ENCODE measurements at places on chromosomes 5 and 9.
A peak's percentile ranks its signal among the peaks of the same experiment; 100 is the strongest.

GRCh38 chr5:82419559-82420332 lies 141.6 kb upstream of the RPS23 start:
- DNase-seq: no peak

DNA sequence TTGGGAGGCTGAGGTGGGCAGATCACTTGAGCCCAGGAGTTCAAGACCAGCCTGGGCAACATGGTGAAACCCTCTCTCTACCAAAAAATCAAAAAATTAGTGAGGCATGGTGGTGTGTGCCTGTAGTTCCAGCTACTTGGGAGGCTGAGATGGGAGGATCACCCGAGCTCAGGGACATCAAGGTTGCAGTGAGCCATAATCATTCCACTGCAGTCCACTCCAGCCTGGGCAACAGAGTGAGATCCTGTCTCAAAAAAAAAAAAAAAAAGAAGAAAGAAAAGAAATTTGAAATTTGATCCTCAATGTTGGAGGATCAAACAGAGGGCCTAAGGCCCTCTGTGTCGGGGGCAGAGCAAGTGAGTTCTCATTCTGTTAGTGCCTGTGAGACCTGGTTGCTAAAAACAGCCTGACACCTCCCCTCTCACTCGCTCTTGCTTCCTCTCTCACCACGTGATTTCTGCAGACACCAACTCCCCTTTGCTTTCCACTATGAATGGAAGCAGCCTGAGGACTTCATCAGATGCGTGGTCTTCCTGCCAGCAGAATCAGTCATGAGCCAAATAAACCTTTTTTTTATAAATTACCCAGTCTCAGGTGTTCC lies 8.4 kb upstream of the GOLPH3 start:
- no peak for DNase-seq

DNA sequence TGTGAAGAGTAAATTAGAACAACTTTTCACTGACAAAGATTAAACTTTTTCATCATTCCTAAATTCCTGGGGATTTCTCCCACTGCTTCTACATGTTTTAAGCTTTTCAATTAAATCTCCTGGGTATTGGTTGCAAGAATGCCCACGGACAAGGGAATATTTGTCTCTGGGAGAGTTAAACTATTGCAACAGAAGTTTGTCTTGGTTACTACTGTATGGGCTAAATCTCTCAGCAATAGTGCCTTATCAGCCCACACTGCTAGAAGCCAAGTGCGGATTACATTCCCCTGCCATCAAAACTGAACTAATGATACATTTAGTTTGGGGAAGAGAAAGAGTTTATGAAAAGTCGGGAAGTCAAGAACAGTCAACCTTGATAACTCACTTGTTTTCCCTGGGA lies 528.2 kb upstream of the C9orf72 start:
- DNase-seq: no peak

- no peak for DNase-seq
Observed at GRCh38 chr5:143208781-143209510, 194.5 kb downstream of the NR3C1 start.

DNA sequence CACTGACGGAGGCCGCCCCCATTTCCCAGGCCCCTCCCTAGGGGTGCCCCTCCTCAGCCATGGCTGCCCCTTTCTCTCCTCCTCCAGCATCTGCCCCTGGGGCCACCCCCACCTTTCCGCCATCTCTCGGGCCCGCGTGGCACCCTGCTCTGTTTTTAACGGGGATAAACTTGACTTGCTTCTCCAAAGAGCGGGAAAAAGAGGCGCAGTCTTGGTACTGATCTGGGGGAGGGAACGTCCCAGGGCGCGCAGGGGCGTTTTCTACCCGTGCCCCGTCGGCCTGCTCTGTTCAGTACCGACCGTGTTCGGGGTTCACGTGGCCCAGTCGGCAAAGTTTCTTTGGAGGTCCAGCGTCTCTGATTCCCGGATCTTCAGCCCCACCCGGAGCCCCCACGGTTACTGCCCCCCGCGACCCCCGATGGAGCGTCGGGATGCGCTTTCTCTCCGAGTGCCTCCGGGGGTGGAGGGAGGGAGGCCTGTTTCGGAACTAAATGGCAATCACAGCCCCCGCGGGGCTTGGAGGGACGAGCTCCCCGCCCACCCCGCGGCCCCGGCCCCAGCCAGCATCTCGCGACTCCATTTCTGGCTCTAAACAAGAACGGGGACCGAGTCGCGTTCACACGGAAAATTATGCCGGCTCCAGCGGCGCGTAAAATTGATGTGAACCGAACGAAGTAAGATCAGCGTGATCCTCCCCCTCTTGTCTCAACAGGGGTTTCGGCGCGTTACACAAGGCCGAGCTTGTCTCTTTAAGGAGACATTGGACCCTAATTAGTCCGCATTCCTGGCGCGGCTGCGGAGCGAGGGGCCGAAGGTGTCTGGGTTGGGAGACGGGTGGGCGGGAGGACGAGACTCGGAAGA lies 1.1 kb upstream of the TLE4 start:
- DNase-seq: peak; percentile 55

- no peak for DNase-seq
Observed at GRCh38 chr5:84589926-84590325, 205.2 kb upstream of the EDIL3 start.

- DNase-seq: no peak
Observed at GRCh38 chr9:116450378-116451139, 236.5 kb upstream of the TRIM32 start.

GRCh38 chr5:146051678-146052077 lies 53.7 kb downstream of the PLAC8L1 start:
- no peak for DNase-seq

- no peak for DNase-seq
Observed at GRCh38 chr5:78716206-78716605, 67.6 kb upstream of the LHFPL2 start.

DNA sequence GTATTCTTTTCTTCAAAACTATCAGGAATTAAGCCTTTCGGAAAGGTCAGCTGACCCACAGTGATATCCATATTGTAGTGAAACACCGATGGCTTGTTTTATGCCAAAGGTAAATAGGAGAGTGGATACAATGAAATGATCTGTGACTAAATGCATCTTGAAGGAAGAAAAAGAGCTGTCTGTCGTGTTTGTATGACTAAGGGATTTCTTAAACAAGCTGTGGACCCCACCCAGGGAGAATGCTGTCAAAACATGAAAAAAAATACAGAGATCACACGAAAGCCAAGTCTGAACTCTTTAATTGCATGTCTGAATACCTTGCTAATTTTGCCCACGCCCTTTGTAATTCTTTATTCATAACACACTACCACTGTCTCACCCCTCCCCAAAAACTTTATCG lies 286.4 kb upstream of the WWC1 start:
- DNase-seq: no peak

DNA sequence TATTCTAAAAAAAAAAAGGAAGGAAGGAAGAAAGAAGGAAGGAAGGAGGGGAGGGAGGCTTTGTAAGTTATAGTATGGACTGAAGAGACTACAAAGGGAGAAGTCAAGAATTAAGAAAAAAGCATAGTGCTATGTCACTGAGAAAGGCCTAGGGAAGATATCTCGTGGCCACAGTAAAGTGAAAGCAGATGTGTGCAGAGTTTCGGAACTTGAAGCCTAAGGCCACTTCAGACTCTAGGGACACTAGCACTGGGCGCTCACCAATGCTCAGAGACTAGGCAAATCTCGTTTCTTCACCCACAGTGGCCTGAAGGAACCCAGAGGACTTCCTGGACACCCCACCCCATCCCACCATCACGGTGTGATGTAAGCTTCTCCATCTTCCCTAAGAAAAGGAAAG lies 181.4 kb upstream of the TRPM3 start:
- DNase-seq: no peak

DNA sequence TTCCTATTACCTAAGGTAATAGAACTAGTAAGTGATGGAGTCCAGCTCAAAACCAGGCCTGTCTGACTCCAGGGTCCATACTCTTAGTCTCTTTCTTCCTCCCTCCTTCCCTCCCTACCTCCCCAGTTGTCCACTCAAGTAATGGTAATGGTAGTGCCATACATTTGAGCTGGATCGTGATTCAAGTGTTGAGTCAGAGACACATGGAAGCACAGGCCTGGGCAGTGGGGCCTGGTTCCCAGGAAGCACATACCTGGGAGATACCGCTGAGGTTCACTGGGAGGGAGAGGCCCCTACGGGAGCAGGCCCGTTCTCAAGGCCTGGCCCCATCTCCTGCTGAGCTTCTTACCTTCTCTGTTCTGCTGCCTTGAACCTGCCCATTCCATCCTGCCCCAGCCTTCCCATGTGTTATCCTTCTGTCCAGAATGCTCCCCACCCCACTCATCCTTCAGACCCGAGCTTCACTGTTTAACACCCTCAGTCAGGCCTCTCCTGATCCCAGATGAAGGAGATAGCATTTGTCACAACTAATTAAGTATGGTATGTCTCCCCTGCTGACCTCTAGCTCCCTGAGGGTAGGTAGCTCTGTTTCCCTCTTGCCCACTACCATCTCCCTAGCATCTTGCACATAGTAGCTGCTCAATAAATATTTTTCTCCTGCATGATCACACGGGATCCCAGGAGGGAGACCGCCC lies 13.8 kb downstream of the URM1 start:
- DNase-seq: no peak

DNA sequence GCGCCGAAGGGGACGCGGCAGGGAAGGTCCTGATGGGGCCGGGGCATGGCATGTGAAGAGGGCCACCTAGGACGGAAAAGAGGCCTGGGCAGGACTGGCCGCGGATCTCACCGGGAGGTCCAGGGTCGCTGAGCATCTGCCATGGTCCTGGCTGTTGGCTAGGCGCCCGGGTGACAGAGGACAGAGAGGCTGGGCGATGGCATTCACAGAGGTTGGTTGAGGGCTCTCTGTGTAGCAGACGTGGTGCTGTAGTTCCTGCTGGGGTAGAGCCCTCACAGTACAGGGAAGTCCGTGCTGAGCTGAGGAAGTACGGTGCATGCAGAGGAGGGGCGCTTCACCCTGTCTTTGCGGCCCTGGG lies 427 bp downstream of the PCYOX1L start:
- peak; percentile 34 for DNase-seq

DNA sequence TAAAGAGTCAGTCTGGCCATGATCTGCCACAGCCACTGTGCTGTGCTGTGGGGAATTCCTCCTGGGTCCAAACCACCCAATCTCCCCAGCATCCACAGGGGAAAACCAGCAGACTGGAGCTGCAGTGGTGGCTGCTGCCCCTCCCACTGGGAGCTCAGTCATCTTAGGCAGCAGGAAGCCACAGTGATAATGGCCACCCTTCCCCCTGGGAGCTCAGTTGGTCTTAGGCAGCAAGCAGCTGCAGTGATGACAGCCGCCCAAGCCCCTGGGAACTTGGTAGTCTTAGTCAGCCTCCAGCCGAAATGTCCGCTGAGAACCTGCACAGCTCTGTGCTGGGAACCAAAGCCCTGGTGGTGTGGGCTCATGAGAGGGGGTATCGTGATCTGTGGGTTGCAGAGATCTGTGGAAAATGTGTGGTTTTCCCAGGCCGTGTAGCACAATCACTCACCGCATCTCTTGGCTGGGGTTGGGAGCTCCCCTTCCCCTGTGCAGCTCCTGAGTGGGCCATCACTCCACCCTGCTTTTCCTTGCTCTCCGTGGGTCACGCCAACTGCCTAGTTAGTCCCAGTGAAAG lies 38.4 kb upstream of the SMIM15 start:
- no peak for DNase-seq

DNA sequence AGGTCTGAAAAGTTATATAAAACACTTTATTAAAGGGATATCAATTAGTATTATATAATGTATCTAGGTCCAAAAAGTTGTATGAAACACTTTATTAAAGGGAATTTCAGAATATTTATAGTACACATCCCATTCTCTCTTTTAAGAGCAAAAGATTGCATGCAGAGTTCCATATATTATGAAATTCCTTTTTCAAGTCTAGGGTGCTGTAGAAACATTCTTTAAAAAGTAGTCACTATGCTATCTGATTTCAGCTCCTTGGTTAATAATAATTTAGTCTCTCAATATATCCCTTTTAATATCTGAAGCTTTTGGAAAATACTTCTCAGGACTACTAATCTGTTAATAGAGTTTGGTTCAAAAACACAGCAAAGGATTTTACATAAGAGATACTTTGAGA lies 1496.1 kb upstream of the C9orf72 start:
- no peak for DNase-seq

DNA sequence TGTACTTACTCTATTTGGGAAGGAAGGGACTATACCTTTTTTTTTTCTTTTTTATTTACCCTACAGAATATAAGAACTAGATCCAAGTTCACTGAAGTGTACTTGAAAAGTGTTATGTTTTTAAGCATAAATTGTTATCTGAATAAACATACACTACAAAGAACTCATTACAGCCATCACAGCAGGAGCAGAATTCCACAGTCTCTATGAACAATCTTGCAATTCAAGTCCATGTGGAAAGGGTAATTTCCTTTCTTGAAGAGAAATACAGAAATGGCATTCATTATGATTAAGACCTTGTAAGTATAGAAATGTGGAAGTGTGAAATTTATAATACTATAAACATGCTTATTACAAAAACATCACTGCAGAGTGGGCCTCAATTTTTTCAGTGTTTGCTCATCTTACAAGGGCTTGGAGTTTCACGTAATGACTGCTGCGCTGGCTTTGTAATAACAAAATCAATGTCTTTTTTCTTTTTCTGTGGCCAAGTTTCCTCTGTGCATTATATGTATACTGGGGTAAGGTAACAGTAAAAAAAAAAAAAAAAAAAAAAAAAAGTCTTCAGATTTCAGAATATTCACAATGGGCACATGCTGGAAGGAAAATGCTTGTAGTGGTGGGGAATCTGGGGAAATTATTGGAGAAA lies 77.0 kb upstream of the GNA14 start:
- no peak for DNase-seq

DNA sequence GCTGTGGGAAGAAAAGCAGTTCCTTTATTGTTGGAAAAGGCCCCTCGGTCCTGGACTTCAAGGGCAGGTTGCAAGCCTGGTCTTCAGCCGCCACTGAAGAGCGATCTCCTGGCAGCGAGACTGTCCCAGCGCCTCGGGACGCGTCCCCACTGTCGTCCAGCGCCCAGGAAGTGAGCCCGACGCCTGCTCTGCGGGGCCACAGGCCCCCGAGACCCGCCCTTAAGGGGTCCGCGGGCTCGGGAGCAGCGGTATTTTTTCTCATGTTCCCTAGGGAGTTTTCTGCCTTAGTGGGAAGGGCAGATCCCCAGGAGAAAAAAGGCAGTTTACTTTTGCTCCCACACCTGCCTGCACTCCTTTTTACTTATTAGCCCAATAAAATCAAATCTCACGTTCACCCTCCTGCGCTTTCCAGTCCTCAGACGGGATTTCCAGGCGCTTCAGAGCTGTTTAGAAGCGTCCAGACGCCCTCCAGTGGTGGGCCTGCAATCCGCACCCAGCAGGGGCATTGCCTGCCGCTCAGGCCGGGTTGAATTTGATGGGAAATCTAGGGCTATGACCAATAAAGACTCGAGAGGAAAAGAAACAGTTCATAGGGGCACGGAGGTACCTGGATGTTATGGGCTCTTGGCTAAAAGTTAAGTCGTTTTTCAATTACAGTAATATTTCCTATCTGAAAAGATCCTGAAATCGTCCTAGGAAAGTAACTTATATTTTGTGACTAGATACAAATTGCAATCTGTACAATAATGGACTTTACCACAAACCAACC lies 2.8 kb upstream of the EFNA5 start:
- peak; percentile 79 for DNase-seq

DNA sequence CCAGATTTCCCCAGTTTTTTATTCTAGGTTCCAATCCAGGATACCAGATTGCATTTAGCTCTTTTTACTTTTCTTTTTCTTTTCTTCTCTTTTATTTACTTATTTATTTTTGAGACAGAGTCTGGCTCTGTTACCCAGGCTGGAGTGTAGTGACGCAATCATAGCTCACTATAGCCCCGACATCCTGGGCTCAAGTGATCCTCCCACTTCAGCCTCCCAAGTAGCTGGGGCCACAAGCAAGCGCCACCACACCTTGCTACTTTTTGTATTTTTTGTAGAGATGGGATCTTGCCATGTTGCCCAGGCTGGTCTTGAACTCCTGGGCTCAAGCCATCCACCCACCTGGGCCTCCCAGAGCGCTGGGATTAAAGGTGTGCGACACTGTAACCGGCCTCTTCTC lies 48.4 kb downstream of the GSN start:
- no peak for DNase-seq

All from stimulated activated CD4-positive, alpha-beta T cell treated with anti-CD3 and anti-CD28 coated beads, Interleukin-2, amount 100 ng/mL, for 24 hours (primary cell).